ENCODE measurements at places on chromosomes 5 and 9.

DNA sequence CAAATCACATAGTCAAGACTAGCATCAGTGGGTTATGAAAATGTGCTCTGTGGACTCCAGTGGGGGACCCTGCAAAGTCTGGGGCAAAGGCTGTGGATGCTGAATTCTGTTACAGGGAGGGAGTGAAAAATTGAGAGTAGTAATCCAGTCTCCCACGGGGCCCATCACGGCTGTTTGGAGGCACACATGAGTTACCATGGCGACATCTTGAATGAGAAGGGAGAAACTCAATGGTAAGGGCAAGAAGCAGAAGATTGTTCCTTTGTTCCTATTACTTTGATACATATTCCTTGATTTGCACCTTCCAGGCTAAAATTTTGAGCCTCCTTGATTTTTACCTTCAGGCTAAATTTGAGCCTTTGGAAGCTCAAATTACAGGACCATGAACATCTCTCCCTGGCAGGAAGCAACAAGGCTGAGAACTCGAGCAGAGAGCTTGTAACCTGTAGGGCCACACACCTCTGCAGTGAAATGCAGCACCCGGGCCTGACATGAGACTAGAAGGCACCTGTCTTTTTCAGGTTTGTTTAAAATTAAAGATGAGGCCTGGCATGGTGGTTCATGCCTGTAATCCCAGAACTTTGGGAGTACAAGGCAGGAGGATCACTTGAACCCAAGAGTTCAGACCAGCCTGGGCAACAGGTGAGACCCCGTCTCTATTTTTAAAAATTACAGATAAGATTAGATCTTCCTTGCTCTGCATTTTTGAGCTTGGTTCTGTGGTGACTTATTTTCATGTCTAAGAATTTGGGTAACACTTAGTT is 31.0 kb upstream of the ZFR start:
- DNase-seq, result no peak

DNA sequence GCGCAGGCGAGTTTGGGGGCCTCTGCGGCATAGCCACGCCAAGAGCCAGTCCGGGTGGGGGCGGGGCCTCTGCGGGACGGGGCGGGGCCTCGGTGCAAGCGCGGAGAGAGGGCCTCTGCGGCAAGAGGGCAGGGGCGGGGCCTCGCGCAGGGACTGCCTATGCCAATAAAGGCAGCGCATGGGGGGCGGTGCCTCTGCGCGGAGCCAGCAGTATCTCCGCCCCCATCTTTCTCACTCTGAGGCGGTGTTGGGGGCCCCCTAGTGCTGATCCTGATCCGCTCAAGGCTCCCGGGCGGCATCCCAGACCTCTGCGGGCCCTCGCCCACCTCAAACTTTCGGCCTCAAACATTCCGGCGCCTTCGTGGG is 9.2 kb upstream of the GPRIN1 start:
- no peak for DNase-seq

- DNase-seq, result no peak
Observed at GRCh38 chr9:133168432-133168831, 4.7 kb upstream of the GBGT1 start.

GRCh38 chr9:91131433-91131839 is 230.3 kb downstream of the AUH start:
- DNase-seq, result no peak

GRCh38 chr9:81601639-81602623 is 87.4 kb downstream of the TLE1 start:
- DNase-seq, result no peak

DNA sequence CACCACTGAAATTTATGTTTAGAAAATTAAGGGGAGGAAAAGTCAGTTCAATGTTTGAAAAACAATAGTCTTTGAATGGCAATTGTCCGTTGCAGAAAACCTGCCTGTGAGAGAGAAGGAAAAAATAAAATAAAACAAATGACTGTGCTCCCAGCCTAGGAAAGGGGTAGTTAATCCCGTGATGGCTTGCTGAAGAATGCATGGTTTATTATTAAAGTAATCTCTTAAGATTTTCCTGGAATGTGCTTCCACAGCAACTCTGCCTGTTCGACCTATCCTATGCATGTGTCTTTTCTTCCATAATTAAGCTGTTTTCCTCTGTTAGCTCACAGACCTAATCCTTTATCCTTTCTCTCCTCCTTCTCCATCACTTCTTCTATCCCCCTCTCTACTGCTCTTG is 2.4 kb upstream of the DAB2 start:
- no peak for DNase-seq

GRCh38 chr5:55039843-55040242 is 15.8 kb downstream of the GZMK start:
- no peak for DNase-seq

DNA sequence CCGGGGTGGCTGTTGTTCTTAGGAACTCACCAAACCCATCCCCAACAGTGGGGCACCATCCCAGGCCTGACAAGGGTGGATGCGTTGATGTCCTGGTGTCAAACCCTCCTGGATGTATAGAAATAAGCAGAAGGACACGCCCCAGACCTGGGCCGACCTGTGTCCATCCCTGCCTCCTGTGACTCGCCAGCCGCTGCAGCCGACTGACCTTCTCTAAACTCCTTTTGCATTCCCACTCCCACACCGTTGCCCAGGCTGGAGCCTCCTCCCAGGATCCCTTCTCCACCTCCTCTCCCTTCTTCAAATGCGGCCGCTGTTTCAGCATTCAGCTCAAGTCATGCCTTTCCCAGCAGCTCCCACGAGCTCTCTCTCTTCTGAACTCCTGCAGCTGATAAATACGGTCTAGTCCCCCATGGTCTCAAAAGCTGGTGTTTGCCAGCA is 213.2 kb upstream of the IER5L start:
- no peak for DNase-seq

DNA sequence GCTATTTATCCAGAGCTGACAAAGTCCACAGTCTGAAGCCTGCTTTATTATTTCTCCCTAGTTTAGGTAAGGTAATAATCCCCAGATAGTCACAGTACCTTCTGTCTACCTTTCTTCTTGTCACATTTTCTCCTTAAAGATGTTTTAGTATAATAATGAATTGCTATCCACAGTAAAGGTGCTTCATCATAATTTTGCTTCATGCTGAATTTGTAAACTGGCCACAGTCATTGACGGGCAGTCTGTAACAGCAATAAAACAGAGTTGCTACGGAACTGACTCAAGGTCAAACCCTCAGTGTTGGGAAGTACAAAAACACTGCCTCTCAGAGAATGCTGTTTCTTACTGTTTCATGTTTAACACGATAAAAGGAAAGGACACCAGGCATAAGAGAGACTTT is 195.7 kb downstream of the ZNF608 start:
- no peak for DNase-seq

DNA sequence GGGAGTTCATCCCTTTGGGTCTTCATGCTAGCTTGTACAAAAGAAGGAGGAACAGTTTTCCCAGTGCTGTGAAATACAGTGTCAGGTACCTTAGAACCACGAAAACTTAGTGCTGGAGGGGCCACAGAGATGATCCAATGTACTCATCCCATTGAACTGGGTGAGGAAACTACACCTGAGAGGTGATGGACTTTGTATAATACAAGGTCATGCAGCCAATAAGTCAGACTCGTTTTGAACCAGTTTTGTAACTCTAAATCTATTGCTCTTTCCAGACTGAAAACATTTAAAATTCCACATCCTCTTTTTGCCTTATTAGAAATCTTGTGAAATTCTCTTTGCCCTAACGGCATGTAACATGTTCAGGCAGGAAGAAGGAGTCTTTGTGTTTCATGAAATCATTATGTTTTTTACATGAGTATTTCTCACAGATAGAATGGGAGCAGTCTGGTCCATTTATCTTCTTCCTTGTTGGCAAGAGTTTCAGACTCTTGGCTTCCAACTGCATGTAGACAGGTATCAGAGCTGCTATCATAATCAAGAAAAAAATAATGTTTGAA is 146.8 kb upstream of the FBXL7 start:
- no peak for DNase-seq

DNA sequence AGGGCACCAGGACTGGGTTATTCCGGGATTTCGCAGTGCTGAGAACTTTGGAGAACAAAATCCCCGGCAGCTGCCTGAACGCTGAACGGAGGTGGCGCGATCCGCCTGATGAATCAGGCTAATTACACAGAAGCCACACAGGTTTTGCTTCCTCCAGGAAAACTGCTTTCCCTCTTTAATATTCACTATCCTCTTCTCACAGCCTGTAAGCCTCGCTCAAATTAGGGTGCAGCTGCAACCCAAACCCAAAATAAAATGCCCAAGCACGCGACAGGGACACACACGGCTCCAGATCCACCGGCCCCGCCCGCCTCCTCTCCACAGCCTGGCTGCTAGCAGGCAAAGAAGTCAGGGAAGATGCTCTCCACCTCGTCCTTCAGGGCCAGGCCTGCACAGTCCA is 6.0 kb downstream of the SOHLH1 start:
- no peak for DNase-seq

- DNase-seq, result no peak
Observed at GRCh38 chr5:157689942-157690689, 18.8 kb downstream of the C5orf52 start.

- no peak for DNase-seq
Observed at GRCh38 chr5:158812408-158812807, 287.3 kb downstream of the EBF1 start.

GRCh38 chr5:1882337-1883119 is at the start of gene IRX4:
TSS of gene IRX4 (minus strand) at chr5:1882925. CDS start at chr5:1882647, 278 bp downstream.
- DNase-seq, result no peak

DNA sequence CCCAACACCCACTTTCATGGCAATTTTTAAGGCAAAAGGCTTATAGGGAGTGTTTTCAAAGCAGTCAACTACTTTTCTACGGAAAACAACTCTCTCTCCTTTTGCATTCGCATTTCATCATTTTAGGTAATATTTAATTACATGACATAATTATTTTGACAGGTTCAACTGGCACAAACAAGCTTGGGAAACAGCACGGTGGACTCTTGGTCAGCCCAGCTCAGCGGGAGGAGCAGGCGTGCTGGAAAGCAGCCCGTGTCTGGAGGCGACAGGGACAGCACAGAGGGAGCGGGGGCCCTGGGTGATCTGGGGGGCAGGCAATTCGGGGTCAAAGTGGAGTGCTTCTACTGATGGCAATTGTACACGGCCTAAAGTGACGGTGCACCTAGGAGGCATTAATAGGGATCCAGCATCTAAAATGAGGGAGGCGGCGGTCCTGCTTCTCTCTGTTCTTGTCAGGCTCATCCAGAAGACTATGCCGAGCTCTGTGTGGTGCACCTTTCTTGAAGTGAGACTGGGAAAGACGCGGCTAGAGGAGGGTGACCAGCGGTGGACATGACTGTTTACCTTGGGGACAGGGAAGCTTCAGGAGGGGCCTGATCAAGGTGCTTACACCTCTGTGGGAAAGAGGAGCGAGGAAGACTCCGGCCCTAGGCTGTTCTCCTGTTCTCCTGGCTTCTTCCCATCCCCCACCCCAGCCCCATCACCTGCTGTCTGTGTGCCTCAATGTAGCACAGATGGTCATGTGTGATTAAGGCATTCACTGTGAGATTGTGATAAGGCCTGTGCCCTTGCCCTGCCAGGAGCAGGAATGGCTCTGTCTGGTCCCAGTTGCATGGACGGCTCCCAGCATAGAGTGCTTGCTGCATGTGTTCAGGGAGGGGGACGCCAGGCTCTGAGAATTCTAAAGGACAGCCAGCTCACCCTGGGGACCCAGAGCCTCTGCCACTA is 3.4 kb downstream of the MYMK start:
- no peak for DNase-seq

GRCh38 chr9:86943201-86944113 is 3.8 kb downstream of the GAS1 start:
- peak; percentile 67 for DNase-seq

DNA sequence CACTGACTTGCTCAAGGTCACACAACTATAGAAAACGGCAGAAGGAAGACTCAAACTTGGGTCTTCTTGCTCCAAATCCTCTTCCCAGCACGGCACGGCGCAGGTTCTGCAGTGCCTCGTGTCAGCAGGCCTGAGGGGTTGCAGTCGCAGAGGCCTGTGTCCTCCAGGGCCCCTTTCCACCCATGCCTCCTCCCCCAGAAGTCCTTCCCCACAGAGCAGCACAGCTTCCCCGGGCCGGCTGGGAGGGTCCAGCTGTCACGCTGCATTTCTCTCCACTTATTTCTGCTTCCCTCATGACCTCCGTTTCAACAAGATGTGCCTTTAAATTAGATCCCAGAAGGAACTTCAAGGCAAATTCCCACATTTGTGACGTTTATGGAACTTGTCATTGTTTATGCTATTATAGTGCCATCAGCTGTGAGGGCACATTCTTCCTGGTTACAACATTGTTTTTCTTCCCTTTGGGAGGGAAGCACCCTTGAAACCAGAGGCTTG is 148.4 kb downstream of the C5orf15 start:
- no peak for DNase-seq

DNA sequence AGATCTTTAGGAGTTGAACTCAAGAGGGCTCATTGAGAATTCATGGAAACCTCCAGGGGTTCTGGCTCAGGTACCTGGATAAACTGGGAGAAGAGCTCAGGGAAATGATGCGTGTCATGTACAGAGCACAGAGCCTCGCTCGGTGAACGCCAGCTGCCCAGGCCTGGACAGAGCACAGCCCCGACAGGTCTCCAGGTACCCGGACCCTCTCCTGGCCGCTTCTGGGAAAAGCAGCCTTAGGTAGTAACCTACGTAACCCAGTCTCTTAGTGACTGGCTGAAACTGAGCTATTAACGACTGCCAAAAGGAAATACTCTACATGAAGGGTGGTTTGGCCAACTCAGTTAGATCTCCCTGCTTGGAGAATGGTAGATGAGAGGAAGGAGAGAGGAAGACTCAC is 157.4 kb downstream of the TTLL11 start:
- no peak for DNase-seq

GRCh38 chr9:117491491-117491890 is 76.6 kb upstream of the ASTN2 start:
- DNase-seq, result no peak

GRCh38 chr9:90854637-90855175 is 53.1 kb downstream of the SYK start:
- no peak for DNase-seq

GRCh38 chr5:77994943-77995342 is 218.8 kb upstream of the TBCA start:
- no peak for DNase-seq

- DNase-seq, result no peak
Observed at GRCh38 chr5:115461506-115462290, 82.9 kb downstream of the FEM1C start.

DNA sequence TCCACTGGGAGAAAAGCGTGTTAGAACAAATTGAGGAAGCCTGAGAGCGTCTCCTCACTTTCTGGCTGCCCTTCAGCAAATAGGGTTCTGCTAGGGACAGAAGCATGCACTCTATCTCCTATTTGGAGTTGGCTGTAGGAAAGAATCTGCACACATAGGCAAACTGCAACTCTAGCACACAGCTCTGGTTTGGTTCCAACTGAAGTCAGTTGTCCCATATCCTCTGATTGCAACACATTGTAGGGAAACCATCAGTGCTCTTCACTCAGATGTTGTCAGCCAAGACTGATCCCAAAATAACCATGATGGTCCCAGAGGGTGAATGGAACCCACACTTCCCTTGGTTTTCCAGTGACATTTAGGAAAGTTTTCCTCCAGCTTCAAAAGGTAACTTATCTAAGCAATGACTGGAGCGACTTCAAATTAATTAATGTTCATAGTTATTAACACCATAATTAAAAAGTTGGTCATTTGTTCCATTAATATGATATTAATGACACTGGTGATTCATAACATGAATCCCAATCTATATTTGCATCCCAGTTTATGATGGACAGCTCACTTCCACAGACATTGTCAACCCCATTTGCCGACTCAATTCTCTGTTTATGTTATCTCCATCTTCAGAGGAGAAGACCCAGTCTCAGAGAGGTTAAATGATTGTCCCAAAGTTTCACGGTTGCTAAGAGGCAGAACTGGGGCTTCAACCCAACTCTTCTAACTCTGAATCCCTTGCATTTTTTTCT is 136.7 kb upstream of the ZNF462 start:
- no peak for DNase-seq

GRCh38 chr9:8053501-8053900 is 253.9 kb upstream of the DMAC1 start:
- no peak for DNase-seq

- DNase-seq, result no peak
Observed at GRCh38 chr9:130561056-130561455, 18.3 kb upstream of the FUBP3 start.

All from NCI-H2029 (cell line).